ENCODE measurements at places on chromosomes 4 and X.

DNA sequence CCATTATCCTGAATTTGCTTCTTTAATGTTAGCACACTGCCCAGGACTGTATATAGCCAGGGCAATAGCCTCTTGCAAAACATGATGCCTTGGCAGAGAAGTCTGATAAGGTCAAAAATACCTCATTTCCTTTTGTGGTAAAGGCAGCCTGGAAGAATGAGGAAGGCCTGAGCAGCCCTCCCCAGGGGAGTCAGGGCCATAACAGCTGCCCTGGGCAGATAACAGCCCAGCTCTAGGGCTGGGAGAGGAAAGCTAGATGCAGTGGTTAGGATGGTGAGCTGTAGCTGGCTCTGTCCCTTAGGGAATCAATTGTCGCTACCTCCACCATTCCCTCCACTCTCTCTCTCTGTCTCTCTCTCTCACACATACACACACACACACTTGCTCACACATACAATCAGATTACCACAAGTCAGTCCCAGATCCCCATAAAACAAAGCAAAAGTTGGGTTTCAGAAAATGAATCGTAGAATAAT lies 29.2 kb downstream of the EFHC2 start:
- no peak overlapping the region for H3K27ac ChIP-seq
- peaks cover under 1% of the 10 kb centered on the region for H3K4me1 ChIP-seq
- DNase-seq, result no peak
- H3K36me3 ChIP-seq, result no peaks in the 10 kb centered on the region
- no peaks in the 10 kb centered on the region for H3K27me3 ChIP-seq
- H3K4me3 ChIP-seq, result no peak overlapping the region

GRCh38 chr4:109294006-109294405 lies 8.5 kb downstream of the COL25A1 start:
- H3K27me3 ChIP-seq, result no peaks in the 10 kb centered on the region
- no peak overlapping the region for H3K4me3 ChIP-seq
- no peak for DNase-seq
- no peaks in the 10 kb centered on the region for H3K36me3 ChIP-seq

DNA sequence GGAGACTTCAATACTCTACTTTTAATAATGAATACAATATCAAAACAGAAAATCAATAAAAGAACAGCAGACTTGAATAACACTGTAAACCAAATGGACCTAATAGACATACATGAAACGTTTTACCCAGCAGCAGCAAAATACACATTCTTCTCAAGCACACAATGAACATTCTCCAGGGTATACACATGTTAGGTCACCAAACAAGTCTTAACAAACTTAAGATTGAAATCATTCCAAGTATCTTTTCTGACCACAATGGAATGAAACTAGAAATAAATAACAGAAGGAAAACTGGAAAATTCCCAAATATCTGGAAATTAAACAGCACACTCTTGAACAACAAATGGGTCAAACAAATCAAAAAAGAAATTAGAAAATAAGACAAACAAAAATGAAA lies 145.0 kb upstream of the CT83 start:
- no peaks in the 10 kb centered on the region for H3K4me1 ChIP-seq
- DNase-seq, result no peak
- no peaks in the 10 kb centered on the region for H3K36me3 ChIP-seq
- no peak overlapping the region for H3K4me3 ChIP-seq
- H3K27me3 ChIP-seq, result no peaks in the 10 kb centered on the region

- H3K4me3 ChIP-seq, result no peak overlapping the region
- peaks cover 7% of the 10 kb centered on the region for H3K36me3 ChIP-seq
- no peaks in the 10 kb centered on the region for H3K4me1 ChIP-seq
- no peak for DNase-seq
These were observed 23.4 kb downstream of the ABCB7 start for GRCh38 chrX:75132672-75133071.

- H3K27ac ChIP-seq, result peak overlapping the region; percentile 84
- H3K36me3 ChIP-seq, result peaks cover 15% of the 10 kb centered on the region
- H3K27me3 ChIP-seq, result no peaks in the 10 kb centered on the region
- no peak overlapping the region for H3K4me3 ChIP-seq
- H3K4me1 ChIP-seq, result peaks cover 56% of the 10 kb centered on the region
These were observed 168.6 kb downstream of the PTTG2 start for GRCh38 chr4:38128478-38129459.

GRCh38 chr4:185764876-185765275 lies 47.1 kb downstream of the SORBS2 start:
- H3K36me3 ChIP-seq, result peaks cover 20% of the 10 kb centered on the region
- no peak for DNase-seq
- H3K27ac ChIP-seq, result no peak overlapping the region

GRCh38 chr4:54902271-54902670 lies 223.1 kb downstream of the KDR start:
- DNase-seq, result no peak
- H3K4me3 ChIP-seq, result no peak overlapping the region
- no peak overlapping the region for H3K27ac ChIP-seq
- no peaks in the 10 kb centered on the region for H3K27me3 ChIP-seq
- peaks cover 2% of the 10 kb centered on the region for H3K4me1 ChIP-seq
- H3K36me3 ChIP-seq, result peaks cover 2% of the 10 kb centered on the region

DNA sequence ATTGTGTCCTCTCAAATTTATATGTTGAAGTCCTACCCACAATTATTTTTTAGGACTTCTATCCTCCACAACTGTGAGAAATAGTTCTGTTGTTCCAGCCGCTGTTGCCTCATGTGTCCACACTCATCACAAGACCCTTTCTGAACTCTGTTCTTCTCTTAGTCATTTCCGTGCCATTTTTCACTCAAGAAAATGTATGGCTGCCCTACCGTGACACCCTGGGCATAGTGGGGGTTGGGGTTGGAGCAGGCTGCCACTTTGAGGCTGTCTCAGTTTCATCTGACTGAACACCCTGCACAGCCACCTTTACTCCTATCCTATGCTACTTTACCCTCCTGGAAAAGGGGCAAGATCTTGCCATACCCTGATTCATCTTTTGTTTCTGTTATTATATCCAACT lies 319.1 kb downstream of the TENM3 start:
- DNase-seq, result no peak
- H3K27ac ChIP-seq, result no peak overlapping the region

- H3K27me3 ChIP-seq, result no peaks in the 10 kb centered on the region
- H3K4me3 ChIP-seq, result no peak overlapping the region
- no peaks in the 10 kb centered on the region for H3K4me1 ChIP-seq
- H3K36me3 ChIP-seq, result peaks cover 12% of the 10 kb centered on the region
These were observed 32.0 kb downstream of the ABCE1 start for GRCh38 chr4:145130130-145130529.

DNA sequence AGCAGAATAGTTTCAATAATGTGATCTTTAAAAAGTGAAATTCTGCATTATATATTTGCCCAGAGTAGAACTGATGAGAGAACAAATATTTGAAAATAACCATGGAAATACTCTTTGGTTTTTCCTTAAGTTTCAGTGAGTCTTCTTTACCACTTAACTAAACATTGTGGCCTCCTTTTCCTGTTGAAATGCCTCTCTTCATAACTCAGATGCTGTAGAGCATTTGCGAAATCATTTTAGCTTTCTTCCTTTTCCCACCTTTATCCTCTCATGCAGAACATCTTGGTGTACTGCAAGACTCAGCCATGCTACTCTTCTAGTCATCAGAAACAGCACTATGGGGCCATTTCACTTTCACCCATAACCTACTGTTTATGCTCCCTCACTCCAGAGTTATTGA lies 48.2 kb downstream of the CASK start:
- no peak overlapping the region for H3K27ac ChIP-seq
- no peak overlapping the region for H3K4me3 ChIP-seq
- H3K36me3 ChIP-seq, result peaks cover 2% of the 10 kb centered on the region
- H3K27me3 ChIP-seq, result no peaks in the 10 kb centered on the region
- H3K4me1 ChIP-seq, result no peaks in the 10 kb centered on the region

DNA sequence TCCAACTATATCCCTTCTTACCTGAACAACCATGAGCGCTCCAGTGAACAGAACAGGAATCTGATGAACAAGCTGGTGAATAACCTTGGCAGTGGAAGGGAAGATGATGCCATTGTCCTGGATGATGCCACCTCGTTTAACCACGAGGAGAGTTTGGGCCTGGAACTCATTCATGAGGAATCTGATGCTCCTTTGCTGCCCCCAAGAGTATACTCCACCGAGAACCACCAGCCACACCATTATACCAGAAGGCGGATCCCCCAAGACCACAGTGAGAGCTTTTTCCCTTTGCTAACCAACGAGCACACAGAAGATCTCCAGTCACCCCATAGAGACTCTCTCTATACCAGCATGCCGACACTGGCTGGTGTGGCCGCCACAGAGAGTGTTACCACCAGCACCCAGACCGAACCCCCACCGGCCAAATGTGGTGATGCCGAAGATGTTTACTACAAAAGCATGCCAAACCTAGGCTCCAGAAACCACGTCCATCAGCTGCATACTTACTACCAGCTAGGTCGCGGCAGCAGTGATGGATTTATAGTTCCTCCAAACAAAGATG lies 870.2 kb downstream of the ADGRL3 start:
- H3K27ac ChIP-seq, result no peak overlapping the region
- no peak overlapping the region for H3K4me3 ChIP-seq
- H3K36me3 ChIP-seq, result no peaks in the 10 kb centered on the region

GRCh38 chr4:184514121-184514988 lies 40.0 kb upstream of the IRF2 start:
- no peak overlapping the region for H3K4me3 ChIP-seq
- H3K4me1 ChIP-seq, result peaks cover 2% of the 10 kb centered on the region
- peaks cover 5% of the 10 kb centered on the region for H3K36me3 ChIP-seq
- H3K27me3 ChIP-seq, result peaks cover 9% of the 10 kb centered on the region

GRCh38 chr4:8506373-8507195 lies 66.0 kb downstream of the TRMT44 start:
- peaks cover 2% of the 10 kb centered on the region for H3K4me1 ChIP-seq
- no peak for DNase-seq
- H3K36me3 ChIP-seq, result no peaks in the 10 kb centered on the region
- peak overlapping the region; percentile 64 for H3K27ac ChIP-seq

GRCh38 chrX:30659421-30659820 lies 6.2 kb downstream of the GK start:
- H3K4me3 ChIP-seq, result no peak overlapping the region
- no peaks in the 10 kb centered on the region for H3K27me3 ChIP-seq
- H3K27ac ChIP-seq, result no peak overlapping the region
- DNase-seq, result no peak

DNA sequence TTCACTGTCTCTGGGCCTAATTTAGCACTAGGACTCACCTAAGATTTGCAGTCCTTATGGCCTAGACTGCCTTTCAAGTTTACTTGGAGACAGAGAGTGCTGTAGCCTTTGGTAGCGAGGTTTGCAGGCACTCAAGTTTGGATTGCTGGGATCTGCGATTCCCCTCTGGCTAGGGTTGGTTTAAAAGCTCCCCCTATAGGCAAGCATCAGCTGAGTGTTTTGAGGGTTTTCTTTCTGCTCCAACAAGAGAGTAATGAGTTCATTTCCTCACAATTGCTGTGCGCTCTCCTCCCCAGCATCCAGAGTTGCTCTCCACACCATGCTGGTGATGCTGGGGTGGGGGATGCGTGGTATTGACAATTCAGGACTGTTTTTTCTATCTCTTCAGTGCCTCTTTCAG lies 206.9 kb downstream of the GLUD2 start:
- H3K27me3 ChIP-seq, result no peaks in the 10 kb centered on the region
- no peaks in the 10 kb centered on the region for H3K4me1 ChIP-seq
- no peak overlapping the region for H3K27ac ChIP-seq
- peaks cover 5% of the 10 kb centered on the region for H3K36me3 ChIP-seq
- no peak overlapping the region for H3K4me3 ChIP-seq
- no peak for DNase-seq

DNA sequence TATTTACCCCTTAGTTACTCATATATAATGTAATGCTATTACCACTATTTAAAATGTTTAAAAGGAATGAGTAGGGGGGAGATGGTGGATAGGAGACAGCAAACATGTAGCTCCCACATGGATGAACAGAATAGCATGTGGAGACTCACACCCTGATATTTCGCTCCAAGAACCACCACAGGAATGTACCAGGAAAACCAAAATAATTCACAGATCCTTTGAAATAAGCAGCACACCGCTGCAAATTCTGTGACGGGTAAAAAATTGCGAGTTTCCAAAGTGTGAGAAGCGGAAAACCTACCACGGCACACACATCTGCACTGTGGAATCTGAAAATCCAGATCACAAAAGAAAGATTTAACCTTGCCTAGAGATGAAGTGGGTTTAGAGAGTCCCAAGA lies 428.2 kb downstream of the TLL1 start:
- no peaks in the 10 kb centered on the region for H3K27me3 ChIP-seq
- DNase-seq, result no peak
- H3K4me3 ChIP-seq, result no peak overlapping the region
- no peak overlapping the region for H3K27ac ChIP-seq
- no peaks in the 10 kb centered on the region for H3K4me1 ChIP-seq

- H3K36me3 ChIP-seq, result no peaks in the 10 kb centered on the region
- H3K4me3 ChIP-seq, result no peak overlapping the region
- no peak overlapping the region for H3K27ac ChIP-seq
These were observed 45.3 kb downstream of the EFNB1 start for GRCh38 chrX:68874076-68874475.

GRCh38 chrX:14897042-14897441 lies 23.8 kb downstream of the MOSPD2 start:
- peaks cover 2% of the 10 kb centered on the region for H3K4me1 ChIP-seq
- no peak overlapping the region for H3K27ac ChIP-seq
- DNase-seq, result no peak
- no peaks in the 10 kb centered on the region for H3K27me3 ChIP-seq

Measured in progenitor cell of endocrine pancreas (in vitro differentiated cells).